Chondrocyte (in vitro differentiated cells): ENCODE measurements at places on chromosomes 16 and 17.

DNA sequence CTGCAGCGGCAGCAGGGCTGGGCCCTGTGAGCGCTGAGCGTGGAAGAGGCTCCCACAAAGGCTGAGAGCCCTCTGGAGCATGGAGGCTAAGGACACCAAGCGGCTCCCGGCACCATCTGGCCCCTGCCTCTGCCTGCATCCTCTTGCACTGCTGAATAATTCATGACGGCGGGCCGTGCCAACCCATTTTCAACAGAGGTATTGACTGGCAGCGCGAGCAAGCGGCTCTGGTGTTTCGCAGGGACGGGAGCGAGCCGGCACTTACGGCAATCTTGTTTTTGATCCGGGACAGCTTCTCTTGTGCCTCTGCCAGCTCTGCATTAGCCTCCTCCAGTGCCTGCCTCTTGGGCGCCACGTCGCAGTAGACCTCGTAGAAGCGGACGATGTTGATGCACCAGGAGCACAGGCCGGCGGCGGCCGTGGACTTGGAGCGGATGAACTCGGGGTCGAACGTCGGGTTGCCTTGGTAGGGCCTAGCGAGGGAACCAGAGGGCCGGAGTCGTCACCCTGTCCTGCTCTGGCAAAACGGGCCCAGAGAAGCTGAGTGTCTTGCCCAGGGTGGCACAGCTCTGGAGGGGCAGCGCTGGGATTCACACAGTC, 80.4 kb downstream of the PGS1 start:
- DNase-seq, result no peak

DNA sequence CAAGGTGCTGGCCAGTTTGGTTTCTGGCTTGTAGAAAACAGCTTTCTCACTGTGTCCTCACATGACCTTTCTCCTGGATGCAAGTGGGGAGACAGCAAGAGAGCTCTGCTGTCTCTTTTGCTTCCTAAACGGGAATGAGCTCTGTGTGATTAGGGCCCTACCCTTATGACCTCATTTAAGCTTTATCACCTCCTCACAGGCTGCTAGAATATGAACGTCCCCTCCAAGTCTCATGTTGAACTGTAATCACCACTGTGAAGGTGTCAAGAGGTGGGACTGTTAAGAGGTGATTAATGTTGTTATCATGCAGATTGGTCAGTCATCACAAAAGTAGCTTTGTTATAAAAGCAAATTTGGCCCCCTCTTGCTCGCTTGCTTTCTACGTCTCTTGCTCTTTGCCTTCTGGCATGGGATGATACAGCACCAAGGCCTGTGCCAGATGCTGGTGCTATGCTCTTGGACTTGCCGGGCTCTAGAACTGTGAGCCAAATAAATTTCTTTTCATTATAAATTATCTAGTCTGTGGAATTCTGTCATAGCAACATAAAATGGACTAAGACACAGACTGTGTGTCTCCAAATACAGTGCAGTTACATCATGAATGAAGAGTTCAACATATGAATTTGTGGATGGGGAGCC, 14.8 kb upstream of the POLR3E start:
- no peak for DNase-seq

GRCh38 chr17:83129676-83130075, 50.3 kb downstream of the METRNL start:
- DNase-seq, result peak; percentile 58

GRCh38 chr17:57404073-57404472, 147.8 kb downstream of the MSI2 start:
- no peak for DNase-seq

GRCh38 chr17:40511136-40511535, 9.7 kb upstream of the TNS4 start:
- DNase-seq, result no peak

DNA sequence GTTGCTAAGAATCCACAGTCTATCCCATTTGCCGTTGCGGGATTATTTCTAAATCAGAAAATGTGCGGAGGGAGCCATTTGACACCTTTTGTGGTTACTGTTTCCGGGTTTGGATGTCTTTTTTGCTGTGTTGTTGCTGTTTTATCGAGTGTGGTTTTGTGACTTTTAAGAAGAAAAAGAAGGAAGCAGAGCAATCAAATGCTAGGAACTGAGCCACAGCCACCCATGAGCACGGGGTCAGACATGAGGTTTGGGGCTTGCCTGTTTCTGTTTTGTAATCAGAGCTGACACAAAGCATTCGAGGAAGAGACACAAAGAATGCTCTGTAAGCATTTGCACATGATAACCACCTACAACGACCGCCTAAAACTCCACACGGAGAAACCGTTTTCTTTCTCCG, 53.1 kb upstream of the CHMP6 start:
- no peak for DNase-seq

DNA sequence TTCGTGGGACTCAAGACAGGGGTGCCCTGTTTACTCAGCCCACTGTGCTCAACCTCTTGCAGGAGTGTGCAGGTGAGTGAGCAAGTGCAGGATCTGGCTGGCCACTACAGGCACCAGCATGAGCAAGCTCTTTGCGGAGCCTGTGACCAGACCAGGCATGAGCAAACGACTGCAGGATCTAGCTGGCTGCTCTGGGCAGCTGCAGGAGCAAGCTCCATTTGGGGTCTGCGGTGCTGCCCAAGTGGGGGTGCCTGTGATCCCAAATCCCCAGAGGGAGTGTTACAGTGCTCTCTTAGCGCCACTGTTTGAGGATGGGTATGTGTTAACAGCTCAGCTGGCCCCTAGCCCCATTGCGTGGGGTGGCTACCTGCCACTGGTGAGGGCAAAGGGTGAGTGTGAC, 2.4 kb downstream of the USP6 start:
- peak; percentile 57 for DNase-seq

- no peak for DNase-seq
These were observed 142.2 kb downstream of the ABCA8 start for GRCh38 chr17:68812876-68813584.

- DNase-seq, result no peak
These were observed 31.7 kb downstream of the CLTC start for GRCh38 chr17:59651346-59651745.

- no peak for DNase-seq
These were observed 1.6 kb upstream of the EFTUD2 start for GRCh38 chr17:44900894-44901293.

- peak; percentile 68 for DNase-seq
These were observed 11.9 kb downstream of the TMEM204 start for GRCh38 chr16:1545044-1546040.

DNA sequence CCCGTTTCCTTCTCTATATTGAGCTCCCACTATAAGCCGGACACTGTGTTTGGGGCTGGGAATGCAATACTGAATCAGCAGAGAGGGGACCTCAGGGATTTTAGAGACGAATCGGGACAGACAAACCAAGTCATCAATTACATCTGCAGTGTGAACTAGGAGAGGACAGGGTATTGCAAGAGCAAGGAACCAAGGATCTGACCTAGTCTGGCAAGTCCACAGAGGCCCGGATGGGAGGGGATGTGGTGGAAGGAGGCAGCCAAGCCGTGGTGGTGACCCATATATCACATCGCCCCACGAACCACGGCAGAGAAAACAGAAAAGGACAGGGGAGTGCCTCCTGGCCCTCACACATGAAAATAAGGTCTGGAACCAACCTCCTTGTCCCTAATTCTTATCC, 28.1 kb upstream of the NXPH3 start:
- no peak for DNase-seq
